ENCODE measurements at places on chromosomes 1 and 21.
A peak's percentile ranks its signal among the peaks of the same experiment; 100 is the strongest.

DNA sequence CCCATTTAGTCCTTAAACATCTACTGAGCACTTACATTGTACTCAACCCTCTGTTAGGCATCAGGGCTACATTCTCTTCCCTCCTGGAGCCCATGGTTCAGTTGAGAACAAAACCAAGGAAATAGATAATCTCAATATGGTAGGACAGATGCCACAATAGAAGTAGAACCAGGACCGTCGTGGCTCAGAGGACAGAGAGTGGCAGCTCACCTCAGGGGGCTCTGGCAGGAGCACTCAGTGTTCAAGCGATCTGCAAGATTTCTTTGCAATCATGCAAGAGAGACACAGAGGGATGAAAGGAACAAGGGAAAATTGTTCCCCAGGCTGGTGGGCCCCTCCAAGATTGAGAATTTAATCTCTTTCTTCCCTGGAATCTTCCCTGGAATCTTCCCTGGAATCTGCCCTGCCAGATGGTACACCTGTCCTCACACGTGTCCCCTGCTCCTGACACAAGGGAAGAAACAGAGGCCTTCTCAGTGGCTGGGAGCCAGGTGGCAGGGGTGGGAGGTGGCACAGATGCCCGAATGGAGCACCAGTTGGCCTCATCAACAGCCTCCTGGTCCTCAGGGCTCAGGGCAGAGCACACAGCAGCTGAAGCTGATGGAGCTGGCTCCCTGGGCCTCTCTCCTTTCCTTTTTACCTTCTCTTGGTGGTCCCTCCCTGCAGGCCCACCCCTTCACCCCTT lies 135.4 kb downstream of the PLXNA2 start:
- DNase-seq, result no peak

DNA sequence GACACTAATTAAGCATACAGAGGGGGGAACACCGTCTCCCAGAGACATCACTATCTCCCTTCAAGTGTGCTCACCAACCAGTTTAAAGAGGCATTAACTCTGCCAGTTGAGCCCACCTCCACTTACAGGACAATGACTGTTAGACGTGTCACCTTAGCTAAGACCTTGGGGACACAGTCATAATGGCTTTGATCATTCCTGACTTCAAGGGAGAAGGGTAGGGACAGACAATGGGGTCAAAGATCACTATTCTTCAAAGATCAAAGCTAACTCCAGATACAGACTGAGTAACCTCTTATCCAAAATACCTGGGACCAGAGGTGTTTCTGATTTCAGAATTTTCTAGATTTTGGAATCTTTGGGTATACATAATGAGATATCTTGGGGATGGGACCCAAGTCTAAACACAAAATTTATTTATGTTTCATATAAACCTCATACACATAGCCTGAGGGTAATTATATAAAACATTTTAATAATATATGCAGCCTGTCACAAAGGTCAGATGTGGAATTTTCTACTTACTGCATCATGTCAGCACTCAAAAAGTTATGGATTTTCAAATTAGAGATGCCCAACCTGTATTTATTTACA lies 246.1 kb downstream of the SLC45A1 start:
- no peak for DNase-seq

DNA sequence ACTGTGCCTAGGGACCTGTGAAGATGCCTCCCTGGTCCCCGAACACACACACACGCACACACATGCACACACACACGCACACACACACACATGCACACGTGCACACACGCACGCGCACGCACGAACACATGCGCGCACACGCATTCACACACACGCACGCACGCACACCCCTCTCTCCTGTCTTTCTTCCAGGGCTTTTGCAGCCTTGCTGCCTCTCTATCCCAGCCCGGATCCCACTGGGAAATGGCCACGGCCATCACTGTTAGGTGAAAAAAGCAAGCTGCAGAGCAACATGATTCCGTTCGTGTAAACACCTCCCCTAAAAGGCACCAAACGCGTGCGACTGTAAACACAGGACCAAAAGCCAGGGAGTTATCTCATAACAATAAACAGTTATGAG lies 39.7 kb downstream of the NKAIN1 start:
- DNase-seq, result no peak

DNA sequence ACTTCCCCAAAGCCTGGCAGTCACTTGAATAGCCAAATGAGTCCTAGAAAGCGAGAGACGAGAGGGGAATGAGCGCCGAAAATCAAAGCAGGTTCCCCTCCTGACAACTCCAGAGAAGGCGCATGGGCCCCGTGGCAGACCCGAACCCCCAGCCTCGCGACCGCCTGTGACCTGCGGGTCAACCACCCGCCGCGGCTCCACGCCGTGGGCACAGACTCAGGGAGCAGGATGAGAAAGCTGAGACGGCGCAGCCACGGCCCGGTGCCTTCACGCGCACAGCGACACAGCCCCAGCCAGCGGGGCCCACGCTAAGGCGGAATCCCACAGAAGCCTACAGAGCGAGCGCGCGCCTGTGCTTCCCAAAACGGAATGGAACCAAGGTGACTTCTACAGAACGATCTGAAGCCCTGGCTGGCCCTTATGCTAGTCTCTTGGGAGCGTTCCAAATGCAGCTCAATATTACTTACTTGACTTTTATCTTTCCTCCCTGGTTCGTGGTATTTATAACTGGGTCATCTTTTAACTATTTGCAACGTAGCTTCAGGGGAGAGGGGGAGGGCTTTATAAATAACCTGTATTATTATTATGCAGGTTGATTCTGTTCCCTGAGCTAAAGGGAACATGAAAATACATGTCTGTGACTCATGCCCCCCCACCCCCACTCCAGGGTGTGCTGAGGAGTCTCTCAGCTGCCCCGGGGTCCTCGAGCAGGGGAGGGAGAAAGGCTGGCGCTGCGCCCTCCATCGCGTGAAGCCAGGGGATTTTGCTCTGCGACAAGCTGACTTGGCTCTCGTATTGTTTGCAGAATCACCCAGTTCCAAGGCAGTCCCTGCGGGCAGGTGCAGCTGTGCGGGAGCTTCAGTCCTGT lies 1.7 kb downstream of the TSPEAR start:
- no peak for DNase-seq

- DNase-seq, result no peak
Measured at GRCh38 chr1:39925721-39926342, 24.1 kb upstream of the MYCL start.

- peak; percentile 41 for DNase-seq
Measured at GRCh38 chr1:25520446-25521061, 22.9 kb upstream of the LDLRAP1 start.

DNA sequence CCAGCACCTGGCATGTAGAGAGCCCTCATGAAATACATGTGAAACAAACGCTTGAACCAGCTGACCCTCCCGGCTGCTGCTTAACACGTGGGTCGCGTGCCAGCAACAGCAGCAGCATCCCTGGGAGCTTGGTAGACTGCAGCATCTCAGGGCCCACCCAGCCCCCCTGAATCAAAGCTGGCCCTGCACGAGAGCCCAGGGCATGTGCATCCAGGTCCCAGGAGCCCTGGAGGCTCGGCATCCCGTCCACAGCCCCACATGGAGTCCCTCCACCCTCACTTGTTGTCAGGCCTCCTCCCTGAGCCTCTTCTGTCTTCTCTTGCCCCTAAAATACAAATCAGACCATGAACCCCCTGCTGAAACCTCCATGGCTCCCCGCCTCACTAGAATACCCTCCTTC lies 123.1 kb downstream of the MATN1 start:
- DNase-seq, result no peak

DNA sequence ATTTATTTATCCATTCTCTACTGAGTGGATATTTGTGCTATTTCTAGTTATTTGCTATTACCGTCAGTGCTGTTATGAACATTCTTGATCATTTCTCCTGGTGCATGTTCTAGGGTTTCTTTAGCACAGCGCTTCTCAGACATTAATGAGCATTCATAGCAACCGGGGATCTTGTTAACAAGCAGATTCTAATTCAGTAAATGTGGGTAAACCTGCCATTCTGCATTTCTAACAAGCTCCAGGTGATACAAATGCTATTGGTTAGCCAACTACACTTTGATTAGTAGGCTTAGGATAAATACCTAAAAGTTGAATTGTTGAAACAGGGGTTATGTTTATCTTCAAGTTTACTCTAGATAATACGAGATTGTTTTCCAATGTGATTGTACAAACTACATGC lies 3.3 kb upstream of the DBT start:
- no peak for DNase-seq

GRCh38 chr1:167799747-167800146 lies 78.0 kb downstream of the MPZL1 start:
- no peak for DNase-seq

DNA sequence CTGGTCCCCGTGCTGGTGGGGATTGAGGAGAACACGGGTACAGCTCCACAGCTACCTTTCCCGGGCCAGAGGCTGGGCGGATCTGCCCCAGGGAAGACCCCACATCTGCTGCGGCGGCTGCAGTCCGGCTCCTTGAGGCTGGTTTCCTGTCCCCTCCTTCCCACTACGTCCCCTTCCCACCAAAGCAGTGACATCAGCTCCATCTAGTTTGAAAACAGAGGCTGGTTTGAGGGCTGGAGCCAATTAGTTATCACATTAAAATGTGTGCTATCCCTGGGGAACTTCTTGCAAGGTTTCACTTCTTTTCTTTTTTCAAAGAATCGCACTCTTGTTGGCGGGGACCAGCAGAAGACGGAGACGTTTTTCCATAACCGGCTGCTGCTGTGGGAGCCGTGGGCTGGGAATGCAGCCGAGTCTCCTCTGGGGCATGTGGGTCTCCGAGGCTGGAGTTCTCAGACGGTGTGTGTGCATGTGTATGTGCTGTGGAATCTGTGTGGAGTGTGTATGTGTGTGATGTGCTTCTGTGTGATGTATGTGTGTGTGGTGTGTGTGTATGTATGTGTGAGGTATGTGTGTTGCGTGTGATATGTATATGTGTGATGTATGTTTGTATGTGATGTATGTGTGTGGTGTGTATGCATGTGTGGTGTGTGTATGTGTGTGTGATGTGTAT lies 8.9 kb upstream of the PCBP3 start:
- DNase-seq, result no peak

DNA sequence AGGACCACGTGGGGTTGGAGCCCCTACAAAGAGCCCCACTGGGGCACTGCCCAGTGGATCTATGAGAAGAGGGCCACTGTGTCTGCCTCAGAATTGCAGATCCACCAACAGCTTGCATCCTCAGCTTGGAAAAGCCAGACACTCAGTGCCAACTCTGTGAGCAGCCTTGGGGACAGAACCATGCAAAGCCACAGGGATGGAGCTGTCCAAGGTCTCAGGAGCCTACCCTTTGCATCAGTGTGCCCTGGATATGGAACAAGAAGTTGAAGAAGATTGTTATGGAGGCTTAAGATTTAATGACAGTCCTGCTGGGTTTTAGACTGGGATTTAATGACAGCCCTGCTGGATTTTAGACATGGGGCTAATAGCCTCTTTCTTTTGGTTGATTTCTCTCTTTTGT lies 1670.9 kb downstream of the PLA2G4A start:
- DNase-seq, result no peak

DNA sequence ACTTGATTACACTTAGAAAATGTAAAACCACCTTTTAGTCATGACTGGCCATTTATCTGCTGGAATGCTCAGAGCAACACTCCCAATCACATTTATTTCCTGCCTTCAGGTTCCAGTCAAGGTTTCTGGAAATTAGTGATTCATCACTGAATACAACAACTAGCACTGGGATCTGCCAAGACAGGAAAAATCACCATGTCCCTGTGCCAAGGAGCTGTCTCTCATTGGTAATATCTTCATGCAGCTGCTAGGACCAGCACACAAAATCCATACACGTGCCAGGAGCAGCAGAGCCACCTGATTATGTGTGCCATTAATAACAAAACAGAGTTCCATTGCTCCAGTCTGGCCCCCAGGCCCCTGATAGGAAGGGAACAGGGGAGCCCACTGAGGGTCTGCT lies 194.6 kb downstream of the TNR start:
- DNase-seq, result no peak

DNA sequence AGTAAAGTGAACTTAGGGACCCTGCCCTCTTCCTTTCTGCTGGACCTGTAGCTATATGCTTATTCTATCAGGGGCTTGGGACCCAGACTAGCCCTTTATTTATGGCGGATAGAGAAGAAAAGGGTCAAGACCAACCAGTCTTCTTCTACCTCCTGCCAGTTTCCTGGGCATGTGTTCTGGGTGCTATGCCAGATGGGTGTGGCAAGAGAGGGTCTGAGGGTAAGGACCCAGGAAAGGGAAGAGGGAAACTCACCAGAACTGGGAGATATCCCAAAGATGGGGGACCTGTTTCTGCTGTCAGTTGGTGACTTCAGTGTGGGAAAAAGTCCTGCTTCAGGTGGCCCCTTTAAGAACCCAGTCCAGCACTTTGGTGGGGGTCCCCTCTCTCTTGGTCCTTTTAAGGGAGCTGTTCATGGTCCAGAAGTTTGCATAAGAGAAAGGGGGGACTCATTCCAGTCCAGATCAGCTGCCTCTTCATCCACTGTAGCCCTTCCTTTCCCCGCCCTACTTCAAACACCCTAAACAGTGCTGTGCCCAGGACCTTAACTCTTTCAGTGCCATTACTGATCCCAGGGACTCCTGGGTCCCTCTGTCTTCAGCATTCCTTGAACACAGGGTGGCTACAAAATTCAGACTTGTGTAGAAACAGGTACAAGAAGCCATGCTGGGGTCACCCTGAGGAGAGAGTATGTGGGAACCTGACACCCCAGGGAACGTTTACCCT lies 18.4 kb downstream of the SSR2 start:
- no peak for DNase-seq

- DNase-seq, result no peak
Measured at GRCh38 chr1:157161901-157162300, 23.7 kb upstream of the ETV3 start.

DNA sequence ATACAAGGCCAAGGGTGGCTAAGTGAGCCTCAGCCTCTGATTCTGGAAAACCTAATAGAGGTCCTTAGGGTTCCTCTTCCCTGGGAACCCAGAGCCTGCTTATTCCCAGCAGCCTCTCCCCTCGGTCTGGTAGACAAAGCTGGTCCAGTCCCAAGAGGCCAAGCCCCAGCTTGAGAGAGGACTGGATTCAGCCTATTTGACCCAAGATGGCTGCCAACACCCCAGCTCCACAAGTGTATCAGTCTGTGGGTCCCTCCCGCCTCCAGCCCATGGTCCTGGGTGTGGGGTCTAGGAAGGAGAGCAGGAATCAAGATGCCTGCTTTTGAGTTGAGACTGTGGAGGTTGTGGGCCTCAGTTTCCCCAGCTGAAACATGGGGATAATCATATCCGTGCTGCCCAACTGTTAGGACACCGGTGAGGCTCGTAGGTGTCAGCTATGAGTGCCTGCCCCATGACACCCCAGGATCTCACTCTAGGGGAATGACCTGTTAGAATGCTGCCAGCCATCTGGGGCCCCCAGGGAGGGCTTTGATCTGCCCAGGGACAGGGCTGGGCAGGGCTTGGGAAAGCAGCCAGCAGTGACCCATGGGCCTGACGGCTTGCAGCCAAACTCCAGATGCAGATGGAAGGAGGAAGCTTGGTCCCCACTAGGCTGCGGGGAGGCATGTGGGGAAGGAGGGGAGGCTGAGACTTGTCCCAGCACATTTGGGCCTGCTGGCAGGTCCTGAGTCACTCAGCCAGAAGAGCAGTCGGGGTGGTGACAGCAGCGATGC lies 45.4 kb downstream of the NUAK2 start:
- no peak for DNase-seq

- no peak for DNase-seq
Measured at GRCh38 chr1:8482979-8483381, 165.1 kb downstream of the SLC45A1 start.

Measured in activated naive CD4-positive, alpha-beta T cell (primary cell).